ENCODE measurements at places on chromosomes 6 and 20.

- DNase-seq: no peak
These were observed 156.9 kb downstream of the INSM1 start for GRCh38 chr20:20524756-20525155.

GRCh38 chr6:160303806-160304205, 44.4 kb upstream of the SLC22A3 start:
- no peak for DNase-seq

DNA sequence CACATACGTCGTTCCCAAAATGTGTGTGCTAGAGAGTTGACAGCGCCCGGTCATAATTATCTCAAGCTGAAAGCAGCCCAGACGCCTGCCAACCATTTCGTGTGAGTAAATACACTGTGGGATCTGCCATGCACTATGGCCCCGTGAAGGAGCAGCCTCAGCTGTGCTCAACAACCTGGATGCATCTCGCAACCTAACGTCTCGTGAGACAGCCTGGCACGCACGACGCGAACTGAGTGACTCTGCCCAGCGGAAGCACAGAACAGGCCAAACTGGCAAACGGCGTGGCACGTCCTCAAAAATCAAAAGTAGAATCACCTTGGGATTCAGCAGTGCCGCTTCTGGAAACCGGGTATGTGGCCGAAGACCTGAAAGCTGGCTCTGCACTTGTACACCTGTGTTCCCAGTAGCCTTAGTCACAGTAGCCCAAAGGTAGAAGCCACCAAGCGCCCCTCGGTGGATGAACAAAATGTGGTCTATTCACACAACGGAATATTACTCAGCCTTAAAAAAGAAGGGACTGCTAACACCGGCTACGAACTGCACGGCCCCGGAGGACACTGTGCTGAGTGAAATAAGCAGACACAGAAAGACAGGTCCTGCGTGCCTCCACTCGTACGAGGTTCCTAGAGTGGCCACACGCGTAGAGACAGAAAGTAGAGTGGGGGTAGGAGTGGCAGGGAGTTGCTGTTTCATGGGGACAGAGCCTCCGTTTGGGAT, 27.2 kb upstream of the SLCO4A1 start:
- no peak for DNase-seq

DNA sequence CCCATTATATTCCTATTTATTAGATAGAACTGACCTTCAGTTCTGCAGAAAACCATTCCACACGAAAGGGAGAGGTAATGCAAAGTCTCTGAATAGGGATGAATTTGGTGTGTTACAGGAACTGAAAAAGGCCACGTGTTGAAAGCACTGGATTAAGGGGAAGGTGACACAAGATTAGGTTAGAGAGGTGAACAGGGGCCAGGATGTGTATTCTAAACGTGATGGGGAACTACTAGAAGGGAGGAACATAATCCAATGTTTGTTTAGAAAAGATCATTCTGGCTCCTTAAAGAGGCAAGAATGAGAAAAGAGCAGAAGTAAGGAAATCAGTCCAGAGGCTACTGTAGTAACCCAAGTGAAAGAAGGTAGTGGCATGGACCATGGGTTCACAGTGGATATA, 6.3 kb upstream of the ZKSCAN8 start:
- no peak for DNase-seq

DNA sequence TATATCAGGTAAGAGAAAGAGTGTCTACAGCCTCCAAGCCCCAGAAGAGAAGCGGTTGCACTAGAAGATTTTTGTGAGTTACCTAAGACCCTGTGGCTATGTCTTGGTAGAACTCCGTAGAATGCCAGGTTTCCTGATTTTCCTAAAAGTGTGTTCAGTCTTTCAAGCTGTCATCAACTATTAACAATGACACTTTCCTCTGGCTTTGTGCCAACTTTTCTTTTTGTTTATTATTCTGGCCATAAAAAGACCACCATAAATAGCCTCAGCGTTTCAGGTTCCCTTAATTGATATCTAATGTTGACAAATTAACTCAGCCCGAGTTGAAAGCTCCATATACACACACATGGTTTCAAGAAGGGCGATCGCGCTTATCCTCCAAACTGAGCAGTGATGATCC, 1.2 kb downstream of the PAK5 start:
- DNase-seq: no peak

All from Caco-2 (cell line).